T follicular helper cell (primary cell): ENCODE measurements at places on chromosomes 7 and 10.

DNA sequence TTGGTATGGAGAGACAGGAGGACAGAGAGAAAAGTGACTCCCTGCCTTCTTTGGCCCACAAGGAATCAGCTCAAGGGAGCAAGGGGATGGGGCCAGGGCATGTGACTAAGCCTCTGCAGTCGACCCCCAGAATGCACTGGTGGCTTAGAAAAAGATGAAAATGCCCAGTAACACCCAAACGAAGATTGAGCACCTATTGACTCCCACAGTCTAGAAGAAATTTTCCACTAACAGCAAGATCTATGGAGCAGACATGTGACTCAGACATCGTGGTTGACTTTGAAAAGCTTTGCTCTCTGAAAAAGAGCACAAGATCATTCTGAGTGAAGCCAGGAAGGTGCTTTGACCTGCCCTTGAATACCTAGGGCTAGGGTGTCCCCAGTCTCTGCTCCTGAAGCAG, 586.0 kb downstream of the CALN1 start:
- DNase-seq: no peak

- no peak for DNase-seq
Observed at GRCh38 chr10:6151087-6151977, 51.4 kb upstream of the PFKFB3 start.

DNA sequence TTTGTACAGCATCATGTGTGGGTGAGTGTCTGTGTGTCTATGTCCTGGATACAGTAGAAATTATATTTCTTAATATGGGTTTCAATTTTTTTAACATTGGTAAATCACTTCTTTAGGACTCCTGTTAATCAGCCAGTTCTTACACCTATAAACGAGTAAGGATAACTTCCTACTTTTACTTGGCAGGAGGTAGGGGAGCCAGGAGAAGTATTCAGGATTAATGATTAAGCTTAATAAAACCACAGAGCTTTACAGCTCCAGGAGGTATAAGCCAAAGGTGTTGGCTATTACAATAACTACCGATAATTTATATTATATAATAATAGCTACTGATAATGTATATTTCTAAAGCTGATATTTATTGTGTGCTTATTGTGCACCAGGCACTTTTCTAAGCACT, 1.7 kb upstream of the FAM3C start:
- no peak for DNase-seq

DNA sequence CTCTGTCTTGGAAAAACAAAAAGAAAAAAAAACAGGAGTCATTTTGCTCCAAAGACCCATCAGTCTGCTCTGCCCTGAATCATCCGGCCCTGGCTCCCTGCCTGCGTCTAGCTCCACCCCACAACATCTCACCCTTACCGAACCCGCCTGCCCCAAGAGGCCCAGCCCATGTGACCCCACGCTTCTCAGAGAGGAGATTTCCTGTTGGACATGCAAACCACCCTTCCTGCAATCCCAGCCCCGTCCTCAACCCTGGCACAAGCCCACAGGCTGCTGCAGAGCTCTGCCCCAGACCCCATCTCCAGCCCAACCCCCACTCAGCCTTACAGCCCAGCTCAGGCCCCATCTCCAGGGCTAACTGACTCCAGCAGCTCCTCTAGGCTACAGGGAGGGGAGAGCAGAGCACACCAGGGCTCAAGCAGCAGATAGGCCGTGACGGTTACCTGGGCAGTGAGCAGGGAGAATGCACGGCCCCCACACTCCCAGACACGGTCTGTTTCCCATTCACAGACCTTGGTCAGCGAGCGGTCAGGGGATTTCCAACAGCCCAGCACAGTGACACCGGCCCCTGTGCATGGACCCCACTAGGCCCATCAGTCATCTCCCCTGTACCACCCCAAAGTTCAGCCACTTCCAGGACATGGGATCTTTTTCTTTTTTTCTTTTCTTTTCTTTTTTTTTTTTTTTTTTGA, 69.9 kb upstream of the GTF2I start:
- DNase-seq: no peak

GRCh38 chr10:48493083-48493871, 111.6 kb downstream of the ARHGAP22 start:
- no peak for DNase-seq

GRCh38 chr7:128389618-128390329, 20.0 kb downstream of the IMPDH1 start:
- DNase-seq: no peak

DNA sequence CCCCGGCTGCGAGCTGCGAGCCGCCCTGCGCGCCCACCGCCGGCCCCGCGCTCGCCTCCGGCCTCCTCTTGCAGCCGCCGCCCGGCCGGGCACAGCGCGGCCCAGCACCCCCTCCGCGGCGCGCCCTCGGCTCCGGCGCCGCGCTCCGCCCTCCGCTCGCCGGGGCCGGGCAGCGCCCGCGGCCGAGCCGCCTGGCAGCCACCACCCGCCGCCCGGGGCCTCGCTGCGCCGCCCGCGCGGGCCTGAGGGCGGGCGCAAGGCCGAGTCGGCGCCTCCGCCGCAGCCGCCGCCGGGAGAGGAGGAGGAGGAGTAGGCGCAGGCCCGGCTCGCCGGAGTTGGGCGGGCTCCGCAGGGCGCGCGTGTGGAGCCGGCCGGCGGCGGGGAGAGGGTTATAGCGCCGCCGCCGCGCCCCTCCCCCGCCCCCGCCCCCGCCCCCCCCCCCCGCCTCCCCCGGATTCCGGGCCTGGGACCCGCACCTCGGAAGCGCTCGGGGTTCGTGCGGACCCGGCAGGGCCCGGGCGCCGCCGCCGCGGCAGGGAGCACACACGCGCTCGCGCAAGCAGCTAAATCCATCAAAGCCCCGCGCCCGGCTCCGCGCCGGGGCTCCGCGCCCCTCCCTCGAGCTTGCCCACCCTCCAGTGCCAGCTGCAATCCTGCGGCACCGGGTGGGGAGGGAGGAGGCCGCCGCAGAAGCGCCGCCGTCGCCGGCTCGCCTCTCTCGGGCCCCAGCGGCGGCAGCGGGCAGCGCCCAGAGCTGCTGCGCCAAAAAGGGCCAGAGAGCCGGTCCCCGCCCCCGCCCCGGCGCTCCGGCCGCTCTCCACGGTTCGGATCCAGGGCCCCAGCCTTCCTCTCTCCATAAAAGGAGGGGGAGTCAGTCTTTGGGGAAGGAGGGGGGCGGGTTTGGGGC, at the start of gene PDGFA:
PDGFA (minus strand) TSS at position 363 of the 907 bp plus-strand sequence. CDS start 845 bp downstream, outside the sequence.
- DNase-seq: no peak

DNA sequence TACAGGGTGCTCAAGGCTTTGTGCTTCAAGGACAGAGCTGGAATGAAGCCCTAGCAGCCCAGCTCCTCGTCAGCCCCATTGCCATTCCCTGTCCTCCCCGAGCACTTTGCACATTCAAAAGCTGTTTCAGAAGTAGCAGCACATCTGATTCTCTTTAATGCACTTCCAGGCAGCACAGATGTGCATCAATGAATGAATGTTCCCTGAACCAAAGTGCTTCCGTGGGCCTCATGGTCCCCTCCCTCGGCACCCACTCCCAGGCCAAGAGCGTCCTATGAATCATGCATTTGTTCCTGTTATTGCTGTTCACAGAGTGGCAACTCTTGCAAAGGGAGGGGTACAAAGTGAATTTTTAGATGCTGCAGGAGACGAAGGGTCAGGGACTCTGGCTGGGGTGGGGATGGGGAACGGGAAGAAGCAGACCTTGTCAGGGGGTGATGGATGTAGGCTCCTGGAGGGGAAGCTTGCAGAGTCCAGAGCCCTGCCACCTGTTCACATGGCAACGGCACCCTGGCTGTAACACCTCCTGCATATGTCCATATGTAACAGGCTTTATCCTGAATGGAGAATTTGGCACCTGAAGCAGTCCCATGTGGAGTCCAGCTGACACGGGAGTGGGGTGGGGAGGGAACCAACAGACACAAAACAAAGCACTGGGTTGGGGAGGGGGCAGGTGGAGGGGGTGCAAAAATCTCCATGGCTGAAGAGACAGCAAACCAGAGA, 62.2 kb upstream of the BAIAP2L1 start:
- DNase-seq: no peak

DNA sequence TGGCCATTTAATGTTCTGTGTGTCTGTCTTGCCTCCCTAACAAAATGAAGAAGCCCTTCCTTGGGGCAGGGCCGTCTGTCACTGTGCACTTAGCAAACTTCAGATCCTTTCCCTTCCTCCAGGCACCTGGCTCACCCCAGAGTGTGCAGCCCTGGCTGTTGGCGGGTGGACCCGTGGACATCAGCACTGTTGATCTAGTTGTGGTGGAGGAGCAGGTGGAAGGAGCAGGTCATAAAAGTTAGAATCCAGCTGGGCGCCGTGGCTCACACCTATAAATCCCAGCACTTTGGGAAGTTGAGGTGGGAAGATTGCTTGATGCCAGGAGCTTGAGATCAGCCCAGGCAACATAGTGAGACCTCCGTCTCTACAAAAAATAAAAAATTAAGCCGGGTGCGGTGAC, 12.7 kb downstream of the RAB19 start:
- DNase-seq: no peak

- no peak for DNase-seq
Observed at GRCh38 chr7:573933-574381, 54.3 kb upstream of the PDGFA start.

DNA sequence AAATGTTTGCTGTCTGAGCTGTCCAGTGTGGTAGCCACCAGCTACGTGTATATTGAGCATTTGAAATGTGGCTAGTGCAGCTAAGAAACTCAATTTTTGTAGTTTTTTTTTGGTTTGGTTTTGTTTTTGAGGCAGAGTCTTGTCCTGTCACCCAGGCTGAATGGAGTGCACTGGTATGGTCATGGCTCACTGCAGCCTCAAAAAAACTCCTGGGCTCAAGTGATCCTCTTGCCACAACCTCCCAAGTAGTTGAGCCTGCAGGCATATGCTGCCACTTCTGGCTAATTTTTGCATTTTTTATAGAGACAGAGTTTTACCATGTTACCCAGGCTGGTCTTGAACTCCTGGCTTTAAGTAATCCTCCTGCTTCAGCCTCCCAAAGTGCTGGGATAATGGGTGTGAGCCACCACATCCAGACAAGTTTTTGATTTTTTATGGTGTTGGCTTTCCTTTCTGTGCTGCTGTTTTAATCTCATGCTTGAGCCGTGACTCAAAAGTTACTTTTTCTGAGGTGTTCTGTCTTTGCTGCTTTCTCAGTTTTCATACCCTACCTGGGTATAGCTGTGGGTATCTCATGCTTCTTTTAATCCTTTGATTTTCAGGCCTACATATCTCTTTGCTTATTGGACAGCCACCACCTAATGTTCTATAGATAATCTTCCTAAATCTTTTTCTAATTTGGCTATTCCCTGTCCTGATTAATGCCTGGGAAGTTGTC, 16.0 kb downstream of the WAC start:
- DNase-seq: no peak

DNA sequence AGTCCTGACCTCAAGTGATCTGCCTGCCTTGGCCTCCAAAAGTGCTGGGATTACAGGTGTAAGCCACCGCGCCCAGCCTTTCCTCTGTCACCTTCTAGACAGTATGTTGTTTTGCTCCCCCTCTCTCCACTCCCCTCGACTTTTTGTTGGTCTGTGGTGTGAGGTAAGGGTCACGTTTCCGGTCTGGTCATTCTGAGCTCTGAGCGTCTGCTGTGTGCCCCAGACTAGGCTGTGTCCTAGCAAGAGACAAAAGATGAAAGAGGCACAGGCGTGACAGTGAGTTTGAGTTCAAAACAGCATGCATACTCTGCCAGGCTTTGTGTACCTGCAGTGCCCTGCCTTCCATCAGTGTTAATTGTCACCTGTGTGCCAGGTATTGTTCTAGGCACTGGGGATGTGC, 87.4 kb upstream of the PPIF start:
- DNase-seq: no peak

- no peak for DNase-seq
Observed at GRCh38 chr10:102300278-102300843, 55.0 kb downstream of the GBF1 start.

DNA sequence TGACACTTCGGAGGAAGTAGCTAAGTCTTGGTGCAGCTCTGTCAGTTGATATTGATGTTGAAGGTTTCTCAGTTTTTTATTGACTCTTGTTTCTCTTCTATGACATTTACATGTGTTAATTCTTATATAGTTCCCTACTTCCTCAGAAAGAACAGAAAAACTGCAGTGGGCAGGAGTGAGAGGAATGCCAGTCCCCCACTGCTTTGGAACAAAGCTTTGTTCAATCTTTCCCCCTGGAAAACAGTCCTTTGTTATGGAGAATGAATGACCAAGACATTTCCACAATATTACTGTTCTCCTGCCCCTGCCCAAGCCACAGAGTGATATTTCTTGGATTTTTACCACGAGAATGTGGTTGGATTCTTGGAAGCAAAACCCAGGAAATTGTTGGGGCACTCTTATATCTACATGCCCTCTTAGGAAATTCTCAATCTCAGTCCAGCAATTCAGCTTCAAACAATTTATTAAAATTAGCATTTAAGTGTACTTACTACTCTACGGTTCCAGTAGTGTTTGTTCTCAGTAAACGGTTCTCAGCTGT, 258.0 kb upstream of the KCND2 start:
- DNase-seq: no peak

GRCh38 chr7:55572378-55573233, at the start of gene VOPP1:
Gene VOPP1 (minus strand): TSS chr7:55572502. CDS start chr7:55572324, 178 bp downstream.
- DNase-seq: peak; percentile 35

DNA sequence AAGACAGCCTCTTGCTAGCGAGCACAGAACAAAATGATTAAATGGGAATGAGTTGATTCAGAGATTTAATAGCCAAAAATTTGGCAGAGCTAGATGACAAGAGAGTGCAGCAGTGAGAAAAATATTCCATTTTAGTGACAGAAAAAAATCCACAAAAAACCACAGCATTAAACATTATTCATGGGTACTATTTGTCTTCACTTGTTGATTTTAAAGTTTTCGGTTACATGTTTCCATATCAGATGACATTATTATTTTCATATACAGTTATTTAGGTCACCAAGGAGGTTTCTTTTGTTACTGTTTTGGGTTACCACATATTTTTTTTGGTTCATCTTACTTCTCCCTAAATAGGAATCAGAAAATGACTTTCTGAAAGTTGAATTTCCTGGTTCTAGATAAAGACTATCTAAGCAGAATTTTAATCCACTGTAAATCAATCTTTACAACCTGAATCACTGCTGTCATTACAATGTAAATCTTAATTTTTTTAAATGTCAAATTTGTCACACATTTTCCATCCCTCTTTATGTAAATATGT, 87.9 kb downstream of the SVIL start:
- no peak for DNase-seq

- DNase-seq: no peak
Observed at GRCh38 chr10:16570731-16571130, 49.1 kb upstream of the C1QL3 start.

- DNase-seq: no peak
Observed at GRCh38 chr7:82445271-82445670, 1.7 kb upstream of the CACNA2D1 start.
